ENCODE measurements at places on chromosomes 2 and 18.

DNA sequence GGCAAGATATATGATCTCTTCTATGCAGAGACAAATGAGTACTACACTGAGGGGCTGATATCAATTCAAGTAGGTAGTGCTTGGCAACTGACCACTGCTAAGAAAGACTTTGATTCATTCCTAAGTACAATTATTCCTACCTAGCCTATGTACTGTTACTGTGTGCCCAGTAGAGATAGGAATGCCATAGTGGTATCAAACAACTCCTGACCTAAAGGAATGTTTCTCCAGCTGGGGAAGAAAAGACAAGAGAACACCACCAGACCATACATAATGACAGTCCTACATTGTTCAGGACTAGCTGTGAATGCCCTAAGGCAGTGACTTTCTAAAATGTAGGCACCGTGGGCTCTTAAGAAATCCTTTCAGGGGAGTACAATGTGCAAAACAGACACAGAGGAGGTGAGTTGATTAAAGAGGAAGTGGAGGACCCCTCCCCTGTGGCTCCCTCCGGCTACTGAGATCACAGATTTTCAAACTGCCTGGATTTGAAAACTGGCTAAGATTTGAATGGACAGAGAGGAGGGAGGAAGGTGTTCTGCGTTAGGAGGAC lies 89.1 kb downstream of the ANTXR1 start:
- DNase-seq = no peak

DNA sequence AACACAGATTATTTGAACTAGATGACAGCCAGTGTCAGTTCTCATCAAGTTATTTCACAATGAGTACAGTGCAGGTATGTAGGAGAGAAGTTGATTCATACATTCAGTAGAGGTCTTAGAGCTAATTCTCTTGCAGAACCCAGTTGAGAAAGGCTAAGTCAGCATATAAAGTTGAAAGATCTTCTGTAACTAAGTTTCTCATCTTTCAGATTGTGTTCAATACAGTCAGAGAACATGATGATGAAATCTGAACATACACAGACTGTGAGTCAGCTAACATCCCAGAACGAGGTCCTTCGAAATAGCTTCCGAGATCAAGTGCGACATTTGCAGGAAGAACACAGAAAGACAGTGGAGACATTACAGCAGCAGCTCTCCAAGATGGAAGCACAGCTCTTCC lies 41.9 kb upstream of the LIMS1 start:
- DNase-seq = no peak

- DNase-seq = no peak
Measured at GRCh38 chr18:24065906-24066305, 51.4 kb downstream of the TTC39C start.

DNA sequence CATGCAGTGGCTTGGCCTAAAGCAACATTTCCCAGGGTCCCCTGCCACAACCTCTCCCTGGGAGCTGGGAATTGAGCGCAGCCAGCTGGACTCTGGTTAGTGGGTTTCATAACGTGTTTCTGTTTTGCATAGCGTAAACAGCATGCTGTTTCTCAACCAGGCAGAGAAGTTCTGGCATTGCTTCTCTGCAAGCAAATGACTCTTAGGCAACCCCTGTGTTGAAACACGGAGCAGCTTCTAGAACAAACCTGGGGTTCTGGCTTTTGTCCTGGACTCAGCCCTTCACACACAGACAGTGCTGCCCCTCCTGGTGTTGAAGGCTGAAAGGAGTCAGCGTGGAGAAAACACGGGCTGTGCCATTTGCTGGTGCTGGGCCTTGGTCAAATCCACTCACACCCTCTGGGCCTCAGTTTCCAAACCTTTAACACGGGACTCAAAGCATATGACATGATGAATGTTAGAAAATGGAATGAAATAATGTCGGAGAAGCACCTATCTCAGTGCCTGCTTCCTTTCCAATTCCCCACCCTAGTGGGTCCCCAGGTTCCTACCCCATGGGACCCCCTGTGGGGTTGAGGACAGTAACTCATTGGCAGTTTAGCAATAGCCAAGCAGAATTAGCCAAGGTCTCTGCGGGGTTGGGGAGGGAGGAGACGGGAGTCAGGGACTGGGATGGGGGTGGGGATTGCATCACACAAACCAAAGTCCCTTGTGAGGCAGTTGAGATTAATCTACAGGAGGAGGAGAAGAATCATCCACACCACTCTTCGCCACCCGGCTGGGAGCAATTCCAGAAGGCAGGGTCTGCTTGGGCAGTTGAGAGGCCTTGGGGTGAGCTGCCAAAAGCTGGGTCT lies 30.2 kb upstream of the IL1R2 start:
- DNase-seq = no peak

DNA sequence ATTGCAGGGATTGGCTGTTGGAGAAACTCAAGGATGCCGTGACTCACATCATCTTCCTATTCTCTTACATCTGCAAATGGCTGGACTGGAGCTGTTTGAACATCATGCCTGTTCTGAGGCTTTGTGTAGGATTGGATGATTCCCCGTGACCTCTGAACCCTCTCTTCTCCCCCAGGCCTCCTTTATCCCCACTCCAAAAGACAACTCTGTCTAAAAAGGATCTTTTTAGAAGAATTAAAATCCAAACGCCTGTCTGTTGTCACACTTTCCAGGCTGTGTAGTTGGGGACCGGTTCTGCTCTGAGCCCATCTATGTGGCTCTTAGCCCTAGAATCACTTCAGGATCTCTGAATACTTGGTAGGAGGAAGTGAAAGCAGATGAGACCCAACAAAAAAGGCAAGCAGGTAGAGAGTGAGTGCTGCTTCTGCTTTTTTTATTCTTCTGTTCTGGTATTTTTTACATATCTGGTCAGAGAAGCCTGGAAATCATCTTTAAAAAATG lies 565 bp downstream of the SP140 start:
- no peak for DNase-seq

GRCh38 chr2:49261781-49262180 lies 107.5 kb upstream of the FSHR start:
- DNase-seq = no peak

DNA sequence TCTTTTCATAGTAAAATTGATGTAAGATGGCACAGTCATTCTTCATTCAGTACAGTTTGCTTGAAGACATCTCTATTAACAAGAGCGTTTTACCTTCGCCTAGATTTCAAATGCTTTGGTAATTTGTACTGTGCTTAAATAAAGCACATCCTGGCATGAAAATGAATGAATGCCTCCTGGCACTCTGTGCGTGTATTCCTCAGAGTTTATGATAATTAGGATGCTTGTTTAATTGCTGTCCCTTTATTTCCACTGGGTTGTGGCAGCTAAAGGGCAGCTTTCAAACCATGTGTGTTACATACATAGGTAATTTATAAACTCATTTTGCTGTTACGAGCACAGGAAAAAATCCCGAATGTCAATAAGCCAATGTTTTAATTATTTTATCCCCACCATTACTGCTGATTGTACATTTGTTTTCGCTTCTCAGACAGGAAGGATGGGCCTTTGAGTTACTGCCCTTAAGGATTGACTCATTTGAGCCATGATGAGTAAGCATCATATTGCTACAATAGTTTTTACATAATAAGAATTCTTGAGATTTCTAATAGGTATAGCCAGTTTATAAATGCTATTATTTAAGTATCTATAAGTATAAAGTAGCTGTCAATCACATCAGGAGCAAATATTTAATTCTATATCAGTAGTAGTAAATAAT lies 516.5 kb downstream of the XIRP2 start:
- DNase-seq = no peak

DNA sequence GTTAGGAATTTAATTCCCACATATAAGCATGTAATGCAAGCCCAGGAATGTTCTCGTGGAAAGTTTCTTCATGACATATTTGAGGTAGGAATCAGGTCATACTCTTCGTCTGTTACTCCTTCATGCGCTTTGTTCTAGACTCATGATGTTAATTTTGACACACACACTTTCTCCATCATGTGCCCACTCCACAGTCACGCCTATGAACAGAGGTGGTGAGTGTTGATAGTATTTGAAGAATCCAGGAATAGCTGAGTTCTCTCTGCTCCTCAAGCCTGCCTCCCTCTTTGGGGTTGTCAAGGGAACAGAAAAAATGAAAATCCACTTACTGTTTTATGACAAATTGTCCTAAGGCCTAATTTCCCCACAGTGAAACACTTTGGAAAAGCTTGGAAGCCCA lies 117.3 kb upstream of the SERPINE2 start:
- DNase-seq = no peak

DNA sequence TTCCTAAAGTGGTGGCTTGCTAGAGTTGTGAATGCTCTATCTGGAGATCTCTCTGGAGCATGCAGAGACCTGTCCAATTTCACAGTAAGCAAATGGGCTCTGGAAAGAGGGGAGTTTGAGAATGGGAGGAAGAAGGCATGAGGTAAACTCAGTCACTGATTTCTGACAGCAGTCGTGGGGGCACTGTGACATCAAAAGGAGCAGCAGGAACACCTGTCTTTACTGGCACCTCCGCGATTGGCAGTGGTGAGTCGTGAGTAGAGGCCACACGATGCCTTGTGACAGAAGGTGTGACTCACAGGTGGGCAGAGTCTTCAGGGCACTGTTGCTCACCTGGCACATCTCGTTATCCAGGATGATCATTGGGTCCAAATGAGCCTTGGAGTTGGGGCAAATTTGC lies 38.8 kb upstream of the CAVIN2 start:
- no peak for DNase-seq

GRCh38 chr18:25927830-25928229 lies 162.6 kb downstream of the SS18 start:
- no peak for DNase-seq

DNA sequence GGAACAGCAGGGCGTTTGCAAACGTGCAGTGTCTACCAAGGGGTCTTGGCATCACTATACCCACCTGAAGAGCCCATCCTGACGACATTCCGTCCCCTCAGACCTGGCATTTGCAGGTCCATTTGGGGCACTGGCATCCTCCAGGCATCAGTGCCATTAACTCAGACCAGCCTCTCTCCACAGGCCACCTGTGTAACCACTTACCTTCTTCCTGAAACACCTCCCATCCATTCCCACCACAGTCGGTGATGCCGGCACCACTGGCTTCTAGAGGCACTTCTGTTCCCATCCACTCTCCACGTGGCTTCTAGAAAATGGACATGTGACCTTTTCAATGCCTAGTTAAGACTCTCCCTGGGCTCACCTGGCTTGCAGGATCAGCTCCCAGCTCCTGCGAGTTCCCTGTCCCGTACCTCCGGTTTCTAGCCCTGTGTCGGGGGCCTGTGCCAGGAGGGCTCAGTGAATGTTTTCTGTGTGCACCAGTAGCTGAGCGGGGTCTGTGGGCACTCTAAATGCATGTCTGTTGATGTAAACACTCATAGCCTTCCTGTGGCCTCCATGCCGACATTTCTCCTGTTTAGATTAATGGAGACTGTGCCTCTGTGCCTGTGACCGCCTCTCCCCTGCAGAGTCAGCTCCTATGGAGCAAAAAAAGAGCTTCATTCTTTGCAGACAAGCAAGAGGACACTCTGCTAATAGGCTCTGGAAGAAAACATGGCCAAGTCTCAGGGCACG lies 458.0 kb upstream of the HS6ST1 start:
- no peak for DNase-seq

- no peak for DNase-seq
Measured at GRCh38 chr18:33951031-33951430, 273.7 kb downstream of the NOL4 start.

GRCh38 chr2:159091976-159092375 lies 123.5 kb downstream of the TANC1 start:
- DNase-seq = no peak

GRCh38 chr2:207937823-207938222 lies 87.5 kb downstream of the PLEKHM3 start:
- no peak for DNase-seq

GRCh38 chr2:84201158-84201557 lies 257.9 kb downstream of the SUCLG1 start:
- no peak for DNase-seq

DNA sequence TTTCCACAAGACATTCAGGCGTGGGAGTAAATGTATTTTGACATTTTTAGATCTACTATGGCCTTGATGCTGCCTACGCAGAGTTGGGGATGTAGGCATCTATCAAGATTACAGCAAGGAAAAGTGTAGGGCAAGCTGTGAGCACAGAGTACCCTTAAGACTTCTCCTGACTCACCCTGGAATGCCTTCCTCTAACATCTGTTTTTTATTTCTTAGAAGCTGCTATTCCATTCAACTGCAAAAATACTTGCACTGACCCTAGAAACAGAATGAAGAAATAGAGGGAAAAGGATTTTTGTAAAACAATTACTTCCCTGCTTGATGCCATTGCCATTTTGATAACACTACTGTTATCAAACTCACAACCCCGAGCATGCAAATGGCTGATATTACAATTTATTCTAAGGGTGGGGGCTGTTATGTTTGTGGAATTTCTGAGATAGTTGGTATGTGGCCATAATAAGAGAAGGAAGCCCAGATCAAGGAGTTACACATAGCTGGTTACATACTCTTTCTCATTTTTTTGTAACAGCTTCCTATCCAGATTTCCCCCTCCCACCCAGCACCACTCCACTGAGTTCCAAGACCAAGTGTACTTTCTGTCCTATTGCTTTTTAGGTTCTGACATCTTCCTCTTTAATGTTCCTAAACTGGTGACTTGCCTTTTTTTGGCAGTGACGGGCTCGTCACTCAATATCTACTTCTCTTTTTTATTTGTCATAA lies 6.0 kb upstream of the ROCK1 start:
- DNase-seq = no peak

- DNase-seq = no peak
Measured at GRCh38 chr2:147135376-147135775, 709.5 kb upstream of the ACVR2A start.

DNA sequence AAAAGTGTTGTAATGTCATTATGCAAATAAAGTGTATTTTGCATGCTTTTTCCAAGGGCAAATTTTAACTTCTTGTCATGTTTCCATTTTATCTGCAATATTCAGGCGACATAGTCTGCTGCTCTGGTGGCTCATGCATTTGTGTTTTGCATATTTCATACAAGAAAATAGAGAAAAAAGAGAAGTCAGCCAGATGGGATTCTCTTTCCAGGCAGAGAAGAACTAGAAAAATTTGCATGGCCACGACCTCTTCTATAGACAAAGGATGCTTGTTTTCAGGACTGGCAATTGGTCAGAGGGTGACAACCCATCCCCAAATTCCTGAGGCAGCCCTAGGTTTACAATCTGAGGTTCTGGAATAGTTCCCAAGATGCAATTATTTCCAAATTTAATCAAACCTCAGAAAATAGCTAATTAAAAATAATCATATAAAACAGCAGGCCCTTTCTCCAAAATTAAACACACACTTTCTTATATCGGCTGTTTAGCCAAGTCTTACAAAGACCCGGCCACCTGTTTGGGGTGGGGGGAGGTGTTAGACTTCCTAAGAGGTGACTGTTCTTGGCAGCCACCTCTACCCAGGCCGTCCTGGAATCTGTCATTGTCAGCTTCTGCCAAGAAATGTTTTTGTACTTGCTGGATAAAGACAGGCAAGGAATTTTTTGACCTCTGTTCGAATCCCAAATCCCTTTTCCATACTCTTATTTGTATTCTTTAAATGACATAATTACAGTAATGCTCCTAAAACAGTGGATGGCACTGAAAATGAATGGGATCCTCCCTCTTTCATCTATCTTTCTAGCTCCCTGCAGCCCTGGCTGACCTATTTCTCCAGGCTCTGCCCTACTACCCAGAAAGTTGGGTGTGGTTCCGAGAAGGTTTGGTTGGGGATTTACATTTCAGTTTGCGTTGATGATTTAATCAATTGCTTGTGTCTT lies 20.8 kb upstream of the SOS1 start:
- no peak for DNase-seq

Data from activated T-helper 2 cell treated with anti-CD3 and anti-CD28 coated beads, Interferon-gamma antibody, Interleukin-2, Interleukin-4, amounts not matched to agents 10 μg/mL and 5 μg/mL and 100 μg/mL, durations not matched to agents 14 hours and 24 hours and 36 hours (primary cell).